Cortex of kidney (tissue), 1 donor: ENCODE measurements at places on chromosomes 3 and 15.

GRCh38 chr3:66386011-66386924 is 114.6 kb downstream of the LRIG1 start:
- no peak for DNase-seq

DNA sequence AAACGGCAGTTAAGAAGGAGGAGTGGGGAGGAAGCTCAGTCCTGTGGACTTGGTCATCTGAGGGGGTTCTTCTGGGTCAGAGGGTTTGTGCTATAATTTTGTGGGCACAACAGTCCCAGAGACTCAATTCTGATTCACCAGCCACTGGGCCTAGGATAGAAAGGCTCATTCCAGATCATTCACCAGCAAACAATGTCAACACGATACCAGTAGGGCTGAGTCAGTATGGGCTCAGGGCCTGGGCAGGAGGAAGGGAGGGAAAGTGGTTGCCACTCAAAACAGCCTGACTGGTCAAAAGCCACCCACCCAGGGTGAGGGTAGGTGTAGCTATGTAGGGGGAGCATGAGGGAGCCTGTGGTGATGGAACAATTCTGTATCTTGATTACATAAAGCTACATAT is 86.9 kb upstream of the MEX3B start:
- no peak for DNase-seq

DNA sequence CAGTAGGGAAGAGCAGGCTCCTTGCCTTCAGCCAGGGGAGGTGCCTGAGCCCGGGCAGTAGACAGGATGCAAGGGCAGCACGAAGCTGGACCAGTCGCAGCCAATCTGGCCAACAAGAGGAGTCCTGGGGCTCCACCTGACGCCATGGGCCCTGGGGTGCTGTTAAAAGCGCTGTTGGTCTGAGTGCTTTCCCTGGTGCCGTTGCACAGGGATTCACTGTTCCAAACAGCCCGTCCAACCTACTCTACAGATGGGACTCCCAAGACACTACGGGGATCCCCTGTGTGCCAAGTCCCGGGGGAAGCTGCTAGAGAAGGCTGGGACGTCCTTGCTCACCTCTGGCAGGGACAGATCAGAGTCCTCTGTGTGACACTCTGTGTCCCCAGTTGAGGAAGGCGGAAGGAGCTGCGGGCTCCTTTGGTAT is 632 bp downstream of the CTSH start:
- no peak for DNase-seq

- DNase-seq: no peak
These were observed 14.4 kb upstream of the TSC22D2 start for GRCh38 chr3:150393745-150394144.

DNA sequence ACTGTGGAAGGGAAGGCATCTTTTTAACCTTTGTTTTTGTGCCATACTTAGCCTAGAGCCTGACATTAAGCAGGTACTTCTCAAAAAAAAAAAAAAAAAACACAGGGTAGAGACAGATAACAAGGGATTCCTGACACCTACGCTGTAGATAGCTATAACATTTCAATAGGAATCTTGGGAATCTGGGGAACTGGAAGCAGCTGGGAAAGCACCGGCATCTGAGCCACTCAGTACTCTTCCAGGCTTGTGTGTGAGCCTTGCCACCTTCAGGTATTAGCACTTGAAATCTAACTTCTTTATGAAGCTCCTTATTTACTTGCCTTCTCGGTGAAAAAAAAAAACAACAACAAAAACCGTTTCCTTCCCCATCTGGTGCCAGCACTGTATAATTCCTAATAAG is 46.8 kb downstream of the PIK3CA start:
- DNase-seq: no peak

DNA sequence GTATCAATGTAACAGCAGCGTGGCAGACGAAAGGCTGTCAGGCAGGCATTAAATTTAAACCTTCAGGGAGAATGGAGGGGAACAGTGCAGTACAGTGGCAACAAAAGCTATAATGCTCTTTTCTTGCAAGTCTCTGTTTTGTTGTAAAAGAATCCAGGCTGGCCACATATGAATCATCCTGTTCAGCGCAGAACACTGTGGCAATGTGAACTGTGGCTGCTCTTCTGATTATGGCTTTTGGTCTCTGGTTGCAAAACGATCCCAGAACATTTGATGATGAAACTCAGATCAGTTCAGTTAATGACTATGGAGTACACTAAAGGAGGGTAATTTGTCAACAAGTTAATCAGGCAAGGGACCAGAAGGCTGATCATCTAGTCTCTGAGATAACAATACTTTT is 219.7 kb upstream of the SGO1 start:
- DNase-seq: no peak

DNA sequence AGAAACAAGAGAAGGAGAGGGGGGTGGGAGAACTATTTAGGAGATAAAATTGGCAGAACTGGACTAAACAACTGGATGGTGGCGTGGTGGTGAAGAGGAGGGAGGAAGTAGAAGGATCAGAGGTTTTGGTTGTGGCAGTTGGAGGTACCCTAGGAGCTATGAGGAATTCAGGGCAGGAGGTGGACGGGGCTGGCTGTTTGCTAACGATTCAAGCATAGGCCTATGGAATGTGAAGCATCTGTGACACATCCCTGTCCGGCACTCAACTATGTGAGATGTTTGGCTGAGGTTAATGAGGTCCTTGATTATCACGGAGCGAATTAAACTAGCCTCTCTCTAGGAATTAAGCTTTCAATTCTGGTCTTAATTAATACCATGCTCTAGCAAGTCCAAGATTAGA is 13.5 kb downstream of the TARS3 start:
- DNase-seq: no peak

DNA sequence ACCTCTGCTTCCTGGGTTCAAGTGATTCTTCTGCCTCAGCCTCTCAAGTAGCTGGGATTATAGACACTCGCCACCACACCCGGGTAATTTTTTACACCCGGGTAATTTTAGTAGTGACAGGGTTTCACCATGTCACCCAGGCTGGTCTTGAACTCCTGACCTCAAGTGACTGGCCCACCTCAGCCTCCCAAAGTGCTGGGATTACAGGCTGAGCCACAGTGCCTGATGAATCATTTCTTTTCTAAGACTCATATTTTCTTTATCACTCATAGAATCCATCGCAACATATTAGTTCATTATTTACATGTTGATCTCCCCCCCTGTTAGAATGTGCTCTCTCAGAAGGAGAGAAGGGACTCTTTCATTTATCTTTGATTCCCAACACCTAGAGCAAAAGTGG is 109.5 kb upstream of the PTPRG start:
- no peak for DNase-seq

GRCh38 chr3:134007819-134008218 is 21.9 kb downstream of the SLCO2A1 start:
- DNase-seq: no peak

- no peak for DNase-seq
These were observed 37.9 kb downstream of the CPA3 start for GRCh38 chr3:148903022-148903442.

GRCh38 chr3:9732740-9733115 is 1.2 kb downstream of the BRPF1 start:
- DNase-seq: no peak

DNA sequence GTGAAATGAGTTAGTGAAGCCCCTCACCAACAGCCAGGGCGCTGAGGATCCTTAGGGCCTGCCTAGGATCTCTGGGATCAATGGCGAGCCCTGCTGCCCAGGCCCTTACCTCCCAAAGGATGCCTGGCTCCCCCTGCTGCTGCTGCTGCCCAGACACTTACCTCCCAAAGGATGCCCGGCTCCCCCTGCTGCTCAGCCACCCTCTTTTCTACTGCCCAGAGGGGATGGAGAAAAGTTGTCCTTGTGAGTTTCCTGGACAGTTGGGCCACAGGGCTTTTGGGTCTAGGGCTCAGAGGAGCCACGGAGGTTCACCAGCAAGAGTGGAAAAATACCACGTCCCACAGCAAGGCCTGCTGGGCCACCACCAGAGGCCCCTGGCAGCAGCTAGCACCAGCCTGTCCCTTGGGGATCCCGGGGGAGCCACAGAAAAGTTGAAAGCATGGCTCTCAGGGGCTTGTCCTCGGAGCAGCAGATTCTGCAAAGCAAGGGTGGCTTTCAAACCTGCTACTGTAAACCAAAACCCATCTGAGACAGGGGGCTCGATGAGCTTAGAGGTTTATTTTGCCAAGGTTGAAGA is 59.4 kb downstream of the SLC6A6 start:
- no peak for DNase-seq

DNA sequence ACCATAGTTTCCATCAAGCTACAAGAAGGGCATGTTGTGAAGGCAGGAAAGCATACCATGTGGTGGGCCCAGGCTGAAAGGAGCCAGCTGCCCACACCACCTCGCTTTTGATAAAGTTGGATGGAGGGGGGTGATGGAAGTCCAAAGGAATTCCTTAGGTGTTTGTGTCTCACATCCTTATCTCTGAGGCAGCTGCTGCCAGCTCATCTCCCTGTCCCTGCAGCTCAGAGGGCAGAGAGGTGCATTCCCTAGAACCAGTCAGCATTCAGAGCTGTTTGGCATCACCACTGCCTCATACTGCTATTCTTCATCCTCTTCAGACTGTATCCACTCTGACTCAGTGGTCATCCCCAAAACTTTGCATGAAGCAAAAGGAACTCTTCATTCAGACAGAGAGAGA is 141.5 kb upstream of the BFSP2 start:
- DNase-seq: no peak

DNA sequence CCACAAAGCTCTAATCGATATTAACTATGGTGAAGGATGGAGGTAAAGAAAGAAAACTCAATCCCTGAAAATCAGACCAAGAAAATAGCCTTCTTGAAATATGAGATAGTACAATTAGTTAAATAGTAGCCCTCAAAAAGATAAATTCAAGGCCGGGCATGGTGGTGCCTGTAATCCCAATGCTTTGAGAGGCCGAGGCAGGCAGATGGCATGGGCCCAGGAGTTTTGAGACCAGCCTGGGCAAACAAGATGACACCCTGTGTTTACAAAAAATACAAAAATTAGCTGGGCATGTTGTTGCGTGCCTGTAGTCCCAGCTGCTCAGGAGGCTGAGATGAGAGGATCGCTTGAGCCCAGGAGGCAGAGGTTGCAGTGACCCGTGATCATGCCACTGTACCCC is 31.6 kb upstream of the CEP152 start:
- no peak for DNase-seq

DNA sequence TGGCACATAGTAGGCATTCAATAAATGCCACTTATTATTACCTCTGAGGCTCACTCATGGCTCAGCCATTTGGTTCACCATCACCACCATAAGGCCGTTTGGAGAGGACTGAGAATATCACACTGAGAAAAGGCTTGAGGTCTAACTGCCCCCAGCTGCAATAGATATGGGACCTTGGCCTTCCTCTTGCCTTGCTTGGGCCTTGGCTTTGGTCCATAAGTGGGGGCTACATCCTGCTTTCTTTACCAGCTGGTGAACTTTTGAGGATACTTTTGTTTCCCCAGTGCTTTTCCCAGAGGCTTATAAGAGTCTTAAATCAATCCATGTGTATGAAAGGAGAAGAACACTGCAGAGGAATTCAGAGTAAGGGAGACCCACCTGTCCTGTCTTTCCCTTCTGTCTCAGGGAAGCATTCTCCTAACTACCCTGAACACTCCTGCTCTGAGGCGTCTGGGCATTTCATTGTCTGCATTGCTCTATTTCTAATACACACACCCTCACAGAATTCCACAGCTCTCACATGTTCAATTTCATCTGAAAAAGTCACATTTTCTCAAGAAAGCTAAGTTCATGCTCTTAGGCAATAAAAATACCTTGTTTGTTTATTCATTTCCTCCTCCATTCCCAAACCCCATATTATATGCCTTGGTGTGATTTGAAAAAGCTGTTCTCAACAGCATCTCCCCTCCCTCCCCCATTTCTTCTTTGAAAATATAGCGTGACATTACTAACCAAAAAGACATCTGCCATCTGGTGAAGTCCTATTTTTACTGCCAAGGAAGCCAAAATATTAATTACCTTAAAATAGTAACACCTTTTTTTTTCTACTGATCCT is 22.5 kb upstream of the KCNMB2 start:
- DNase-seq: no peak

DNA sequence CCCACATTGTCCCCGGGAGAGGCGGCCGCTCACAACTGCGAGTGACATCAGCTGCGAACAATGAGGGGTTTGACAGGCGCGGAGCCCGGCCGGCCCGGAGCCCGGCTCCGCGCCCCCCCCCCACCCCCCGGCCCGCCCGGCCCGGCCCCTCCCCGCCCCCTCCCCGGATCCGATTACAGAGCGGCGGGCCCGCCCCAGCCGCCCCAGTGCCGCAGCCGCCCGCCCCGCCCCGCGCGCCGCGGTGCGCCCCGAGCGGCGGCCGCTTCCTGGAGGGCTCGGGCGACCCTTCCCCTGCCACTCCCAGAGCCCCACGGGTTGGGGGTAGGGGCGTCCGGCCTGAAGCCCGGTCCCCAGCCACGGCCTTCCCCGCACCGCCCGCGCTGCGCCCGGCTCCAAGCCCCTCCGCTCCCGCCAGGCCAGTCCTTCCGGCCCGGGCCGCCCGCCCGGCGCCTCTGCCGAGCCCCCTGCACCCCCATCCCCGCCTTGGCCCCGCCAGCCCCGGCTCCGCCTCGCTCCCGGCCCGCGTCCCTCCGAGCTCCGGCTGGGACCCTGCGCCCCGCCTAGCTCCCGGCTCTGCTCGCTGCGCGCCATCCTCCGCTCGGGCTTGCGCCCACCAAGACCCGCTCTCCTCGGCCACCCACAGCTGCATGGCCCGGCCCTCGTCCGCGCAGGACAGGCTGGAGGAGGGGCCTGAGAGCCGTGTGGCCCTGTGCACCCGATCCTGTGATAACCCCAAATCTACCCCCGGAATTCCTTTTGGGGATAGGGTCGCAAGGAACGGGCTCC is at the start of gene PCBP4:
Gene PCBP4, minus strand, starts transcription at position 71 of the 786 bp plus-strand sequence. CDS start 6,214 bp downstream, outside the sequence.
- DNase-seq: no peak

DNA sequence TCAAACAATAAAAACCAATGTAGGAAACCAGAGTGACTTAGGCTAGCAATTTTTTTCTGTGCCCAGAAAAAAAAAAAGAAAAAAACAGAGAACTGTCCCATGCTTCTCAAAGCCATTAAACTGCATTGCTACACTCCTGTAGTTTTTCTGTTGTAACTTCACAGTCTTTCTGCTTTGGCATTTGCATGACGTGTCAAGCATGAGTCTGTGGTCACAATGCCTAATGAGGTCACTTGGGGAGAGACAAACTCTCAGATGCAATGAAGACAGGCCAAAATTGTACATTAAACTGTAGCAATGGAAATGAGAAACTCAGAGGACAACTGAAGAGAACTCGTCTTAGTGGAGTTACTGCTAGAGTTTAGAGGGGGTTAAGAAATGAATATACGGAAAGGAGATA is 30.8 kb downstream of the CCDC80 start:
- DNase-seq: no peak

DNA sequence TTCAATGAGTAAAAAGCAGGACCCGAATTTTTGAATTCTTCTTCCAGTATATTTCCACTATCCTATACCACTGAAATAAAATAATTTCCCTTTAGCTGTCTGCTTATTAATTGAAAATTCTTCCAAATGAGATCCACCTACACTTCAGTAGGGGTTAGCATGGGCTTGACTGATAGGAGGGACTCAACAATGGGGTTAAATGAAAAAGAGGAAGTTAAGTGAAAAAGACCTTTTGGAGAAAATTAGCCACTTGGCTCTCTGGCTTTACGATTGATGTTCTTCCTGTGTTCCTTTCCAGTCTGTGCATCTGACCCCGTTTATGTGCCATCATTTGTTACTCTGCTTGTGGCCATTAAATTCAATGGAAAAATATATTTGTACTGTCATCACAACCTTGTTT is 54.0 kb upstream of the GCNT3 start:
- no peak for DNase-seq
